GM23248 (cell line): ENCODE measurements at places on chromosomes 12 and 14. TPM values are rescaled to one million over a fixed set of nuclear protein-coding genes. Genes with fewer than 3 reads are reported as not detected.

CD163 gene
- not detected in 2 replicates for total RNA-seq

PAN2 gene
- 20.2 and 22.1 TPM in 2 replicates for total RNA-seq

NPFF gene
- not detected in 2 replicates for total RNA-seq

MYO1H gene
- total RNA-seq, result not detected in 2 replicates

OR6C2 gene
- not detected in 2 replicates for total RNA-seq

KCNJ8 gene
- 17.8 and 19.6 TPM in 2 replicates for total RNA-seq

DNAJC22 gene
- 1.5 and 2.5 TPM in 2 replicates for total RNA-seq

VSIG10 gene
- 11.6 and 40.1 TPM in 2 replicates for total RNA-seq

FCF1 gene
- total RNA-seq, result 28.7 and 39.2 TPM in 2 replicates

LYZ gene
- not detected in 2 replicates for total RNA-seq

PELI2 gene
- 1.2 and 12.3 TPM in 2 replicates for total RNA-seq

AKAP3 gene
- 0.22 and 0.89 TPM in 2 replicates for total RNA-seq

GPRC5A gene
- total RNA-seq, result 32.9 and 37.8 TPM in 2 replicates

TMEM132C gene
- total RNA-seq, result not detected in 2 replicates

CCDC177 gene
- not detected in 2 replicates for total RNA-seq

CYP46A1 gene
- total RNA-seq, result 0.13 and 0.22 TPM in 2 replicates

SERPINA12 gene
- not detected in 2 replicates for total RNA-seq

MYL6 gene
- total RNA-seq, result 2,633 and 2,662 TPM in 2 replicates

FAM181A gene
- total RNA-seq, result not detected in 2 replicates

TAS2R20 gene
- total RNA-seq, result 1.8 and 2.5 TPM in 2 replicates

E2F7 gene
- total RNA-seq, result 2.5 and 5.6 TPM in 2 replicates

SLC6A12 gene
- not detected in 2 replicates for total RNA-seq

TMEM30B gene
- 1.3 and 1.7 TPM in 2 replicates for total RNA-seq
